ENCODE measurements at places on chromosomes 16 and 17.
A peak's percentile ranks its signal among the peaks of the same experiment; 100 is the strongest.

DNA sequence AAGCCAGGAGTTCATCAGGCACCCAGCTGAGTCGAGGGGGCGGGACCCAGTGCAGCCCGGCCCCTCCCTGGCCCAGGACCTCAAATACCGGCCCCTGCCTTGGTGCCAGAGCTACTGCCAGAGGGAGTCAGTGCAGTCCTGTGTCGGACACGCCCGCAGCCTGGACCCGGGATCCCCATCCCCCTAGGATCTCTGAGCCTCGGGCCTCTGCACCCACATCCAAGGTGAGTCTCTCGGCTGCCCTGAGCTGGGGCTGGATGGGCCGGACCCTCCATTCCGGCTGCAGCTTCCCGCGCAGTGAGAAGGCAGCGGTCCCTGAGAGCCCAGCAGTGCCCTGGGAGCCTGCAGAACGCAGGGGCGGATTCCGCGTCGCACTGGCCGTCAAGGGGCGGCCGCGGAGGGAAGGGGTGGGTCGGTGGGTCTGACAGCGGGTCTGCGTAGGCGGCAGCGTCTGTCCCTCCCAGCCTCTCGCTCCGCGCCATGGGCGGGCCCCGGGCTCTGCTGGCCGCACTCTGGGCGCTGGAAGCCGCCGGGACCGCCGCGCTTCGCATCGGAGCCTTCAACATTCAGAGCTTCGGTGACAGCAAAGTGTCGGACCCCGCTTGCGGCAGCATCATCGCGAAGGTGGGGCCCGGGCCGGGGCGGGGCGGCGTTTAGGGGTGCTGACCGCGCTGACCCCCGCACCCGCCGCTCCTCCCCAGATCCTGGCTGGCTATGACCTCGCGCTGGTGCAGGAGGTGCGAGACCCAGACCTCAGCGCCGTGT, at the start of gene DNASE1L2:
Gene DNASE1L2 (plus strand): TSS at position 108 of the 765 bp plus-strand sequence. CDS start 373 bp downstream, at position 481.
- DNase-seq, result no peak

DNA sequence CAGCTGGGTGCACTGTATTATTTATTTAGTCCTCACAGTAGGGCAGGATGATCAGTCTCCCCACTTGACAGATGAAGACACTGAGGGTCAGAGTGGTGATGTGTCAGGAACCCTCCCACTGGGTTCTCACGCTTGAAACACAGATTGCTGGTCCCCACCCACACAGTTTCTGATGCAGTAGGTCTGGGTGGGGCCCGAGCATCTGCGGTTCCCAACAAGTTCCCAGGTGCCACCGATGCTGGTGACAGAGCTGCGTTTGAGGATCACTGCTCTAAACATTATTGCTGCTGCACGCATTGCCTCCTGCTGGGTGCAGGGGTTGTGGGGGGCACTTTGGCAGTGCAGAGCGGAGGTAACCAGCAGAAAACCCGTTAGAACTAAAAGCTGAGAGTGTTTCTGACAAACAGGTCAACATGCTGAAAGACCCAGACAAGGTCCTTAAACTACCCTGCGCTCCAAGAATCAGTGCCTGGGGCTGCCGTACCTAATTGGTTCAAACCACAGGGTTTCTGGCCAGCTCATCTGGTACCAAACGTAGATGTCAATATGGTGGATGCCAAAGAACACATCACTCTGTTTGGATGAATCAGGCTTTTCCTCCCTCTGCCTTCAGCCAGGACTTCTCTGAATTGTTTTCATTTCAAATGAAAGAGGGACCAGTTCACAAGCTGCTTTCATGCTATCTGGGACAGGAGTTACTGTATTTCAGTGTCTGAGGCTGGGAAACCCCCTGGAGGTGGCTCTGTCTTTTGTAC, 76.0 kb downstream of the ABCC1 start:
- DNase-seq, result no peak

DNA sequence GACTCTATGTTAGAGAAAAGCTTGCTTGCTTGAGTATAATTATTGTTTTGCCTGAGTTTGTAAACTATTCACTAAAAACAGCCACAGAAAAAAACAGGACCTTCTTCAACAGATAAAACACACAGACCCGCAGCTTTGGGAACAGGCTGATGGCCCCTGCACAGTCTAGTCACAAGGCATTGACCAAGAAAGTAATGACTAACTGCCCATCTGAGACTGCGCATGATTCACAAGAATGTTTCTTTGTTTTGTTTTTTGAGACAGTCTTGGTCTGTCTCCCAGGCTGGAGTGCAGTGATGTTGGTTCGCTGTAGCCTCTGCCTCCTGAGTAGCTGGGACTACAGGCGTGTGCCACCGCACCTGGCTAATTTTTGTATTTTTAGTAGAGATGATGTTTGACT, 2.8 kb upstream of the ZKSCAN2 start:
- DNase-seq, result no peak

GRCh38 chr17:74314877-74315276, 11.1 kb upstream of the KIF19 start:
- no peak for DNase-seq

DNA sequence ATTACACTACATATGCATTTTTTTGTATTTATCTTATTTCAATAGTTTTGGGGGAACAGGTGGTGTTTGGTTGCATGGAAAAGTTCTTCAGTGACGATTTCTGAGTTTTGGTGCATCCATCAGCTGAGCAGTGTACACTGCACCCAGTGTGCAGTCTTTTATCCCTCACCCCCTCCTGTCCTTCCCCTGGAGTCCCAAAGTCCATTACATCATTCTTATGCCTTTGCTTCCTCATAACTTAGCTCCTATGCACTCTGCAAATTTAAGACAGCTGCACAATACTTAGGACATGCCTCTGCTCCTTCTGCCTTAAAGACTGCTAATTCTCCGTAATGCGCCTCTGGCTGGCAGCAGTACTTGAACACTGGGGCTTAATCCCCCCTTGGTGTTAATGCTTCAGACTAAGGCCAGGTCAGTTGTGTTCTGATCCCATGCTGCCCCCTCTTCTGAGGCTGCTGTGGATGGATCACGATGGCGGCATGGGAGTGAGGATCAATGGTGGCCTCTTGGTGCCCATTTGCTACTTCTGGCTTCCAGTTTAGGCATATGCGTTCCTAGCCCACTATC, 146.2 kb downstream of the PARN start:
- DNase-seq, result no peak

- no peak for DNase-seq
Measured at GRCh38 chr17:31596382-31597323, 205.2 kb downstream of the RAB11FIP4 start.

DNA sequence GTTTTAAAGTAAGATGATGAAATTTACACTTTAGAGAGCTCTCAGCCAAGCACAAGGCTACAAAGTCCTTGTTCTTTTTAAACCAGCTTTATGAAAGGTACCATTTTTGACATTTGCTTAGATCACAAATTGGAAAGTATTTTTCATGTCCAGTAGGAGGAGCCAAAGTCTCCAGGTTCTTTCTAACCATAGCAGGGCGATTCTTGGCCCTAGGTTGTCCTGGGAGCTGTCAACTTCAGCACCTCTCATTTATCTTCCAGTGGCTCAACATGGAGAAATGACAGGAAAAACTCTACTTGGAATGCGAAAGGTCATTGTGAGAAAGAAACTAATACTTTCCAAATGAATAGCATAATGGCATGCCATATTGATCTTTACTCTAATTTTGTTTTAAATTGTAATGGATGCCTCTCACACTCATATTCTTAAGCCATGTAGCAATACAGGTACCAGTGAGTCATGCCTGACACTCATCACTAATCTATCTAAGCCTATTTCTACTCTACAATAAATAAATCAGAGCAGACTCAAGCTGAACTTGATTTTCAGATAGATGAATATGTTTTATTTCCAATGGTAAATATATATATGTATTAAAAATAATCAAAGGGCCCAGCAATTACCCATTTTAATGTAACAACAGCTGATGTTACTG, 919.1 kb upstream of the EEF2KMT start:
- DNase-seq, result no peak

DNA sequence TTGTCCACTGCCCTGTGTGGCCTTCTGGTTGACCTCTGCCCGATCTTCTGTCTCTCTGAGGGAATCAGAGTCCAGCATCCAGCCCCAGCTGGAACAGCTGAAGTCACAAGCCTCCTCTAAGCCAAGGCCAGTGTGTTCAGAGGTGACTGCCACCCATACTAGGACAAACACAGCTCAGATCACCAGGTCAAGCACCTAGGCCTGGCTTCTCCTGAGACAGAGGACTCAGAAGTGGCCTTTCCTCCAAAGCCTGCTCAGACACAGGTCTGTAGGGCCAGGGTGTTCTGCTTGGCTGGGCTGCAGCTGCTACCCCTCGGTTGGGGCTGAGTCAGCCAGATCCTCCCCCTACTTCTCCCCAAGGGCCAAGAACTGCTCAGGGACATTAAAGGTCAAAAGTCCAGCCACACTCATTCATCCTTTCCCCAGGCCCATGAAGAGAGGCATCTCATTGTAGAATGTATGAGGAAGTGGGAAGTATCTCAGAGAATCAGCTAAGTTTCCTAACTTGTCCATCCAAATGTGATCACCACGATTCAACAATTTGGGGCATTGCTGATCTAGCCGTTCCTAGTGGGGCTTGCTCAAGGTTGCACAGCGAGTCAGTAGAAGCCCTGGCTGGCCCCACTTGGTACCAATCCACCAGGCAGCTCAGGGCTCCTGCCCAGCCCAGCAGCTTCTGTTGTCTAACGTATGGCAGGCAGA, 7.6 kb downstream of the SLC46A1 start:
- no peak for DNase-seq

GRCh38 chr17:5687646-5688045, 103.3 kb upstream of the NLRP1 start:
- no peak for DNase-seq

- peak; percentile 78 for DNase-seq
Measured at GRCh38 chr16:89658221-89658879, 714 bp downstream of the SPATA33 start.

- DNase-seq, result no peak
Measured at GRCh38 chr16:64094181-64094965, 1027.5 kb downstream of the CDH11 start.

DNA sequence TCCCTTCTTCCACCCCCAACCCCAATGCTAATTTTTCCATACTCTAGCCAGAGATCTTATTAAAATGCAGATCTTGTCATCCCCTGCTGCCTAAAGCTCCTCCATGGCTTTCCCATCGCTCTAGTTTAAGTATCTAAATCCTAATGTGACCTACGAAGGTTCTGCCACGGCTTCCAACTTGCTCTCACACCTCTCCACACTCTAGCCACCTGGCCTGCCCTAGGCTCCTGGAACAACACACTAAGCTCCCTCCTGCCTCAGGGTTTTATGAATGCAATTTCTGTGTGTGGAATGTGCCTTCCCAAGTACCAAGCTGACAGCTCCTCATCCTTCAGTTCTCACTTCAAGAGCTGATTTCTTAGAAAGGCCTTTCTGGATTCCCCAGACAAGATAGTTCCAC, 16.6 kb downstream of the NXPH3 start:
- DNase-seq, result no peak

DNA sequence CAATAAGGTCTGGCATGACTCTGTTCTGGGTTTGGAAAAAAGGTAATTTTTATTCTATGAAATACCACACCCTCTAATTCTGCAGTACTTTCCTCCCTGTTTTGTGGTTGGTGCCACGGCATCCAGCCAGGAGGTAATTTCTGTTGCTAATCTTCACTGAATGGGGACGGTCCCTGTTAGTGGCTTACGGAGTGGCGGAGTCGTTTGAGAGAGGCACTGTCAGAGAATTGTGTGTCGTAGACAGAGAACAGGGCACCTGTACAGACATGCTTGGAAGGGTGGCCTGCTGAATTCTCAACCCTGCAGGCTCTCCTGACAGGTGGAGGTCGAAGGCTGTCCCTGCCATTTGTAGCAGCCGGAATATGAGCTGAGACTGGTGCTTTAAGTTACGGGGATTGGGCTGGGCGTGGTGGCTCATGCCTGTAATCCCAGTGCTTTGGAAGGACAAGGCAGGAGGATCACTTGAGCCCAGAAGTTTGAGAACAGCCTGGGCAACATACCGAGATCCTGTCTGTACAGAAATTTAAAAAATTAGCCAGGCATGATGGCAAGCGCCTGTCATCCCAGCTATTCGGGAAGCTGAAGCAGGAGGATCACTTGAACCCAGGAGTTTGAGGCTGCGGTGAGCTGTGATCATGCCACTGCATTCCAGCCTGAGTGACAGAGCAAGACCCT, 33.2 kb downstream of the EEF2K start:
- no peak for DNase-seq

GRCh38 chr17:7840441-7840840, 6.4 kb downstream of the KDM6B start:
- no peak for DNase-seq

- no peak for DNase-seq
Measured at GRCh38 chr17:73589363-73589980, 54.8 kb downstream of the SDK2 start.

GRCh38 chr17:51629232-51629631, 368.9 kb downstream of the UTP18 start:
- DNase-seq, result no peak

GRCh38 chr17:65584604-65585521, 23.4 kb upstream of the AXIN2 start:
- DNase-seq, result peak; percentile 11

DNA sequence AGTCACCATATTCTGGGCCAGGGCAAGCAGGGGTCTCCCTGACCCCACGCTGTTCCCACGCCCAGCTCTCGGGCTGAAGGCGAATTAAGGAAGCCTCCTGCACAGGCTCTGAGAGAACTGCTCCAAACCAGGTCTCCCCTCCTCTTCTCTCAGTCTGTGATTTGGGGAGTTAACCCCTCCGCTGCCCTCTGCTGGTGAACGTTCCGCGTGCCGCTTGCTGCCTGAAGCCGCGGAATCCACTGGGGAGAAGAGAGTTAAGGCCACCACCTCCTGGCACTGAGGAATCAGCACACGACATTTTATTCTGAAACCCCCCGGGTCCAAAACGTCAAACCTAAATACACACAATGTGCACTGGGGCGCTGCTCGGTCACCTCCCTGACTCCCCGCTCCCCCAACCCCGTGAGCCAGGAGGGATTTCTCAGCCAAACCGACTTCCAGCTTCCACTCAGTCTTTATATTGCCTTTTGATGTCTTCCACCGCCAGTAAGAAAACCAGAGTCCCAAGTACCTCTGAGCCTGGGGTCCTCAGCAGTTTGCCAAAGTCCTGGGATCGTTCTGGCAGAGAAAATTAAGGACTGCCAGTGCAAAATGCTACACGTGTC, 54.4 kb upstream of the RCVRN start:
- DNase-seq, result peak; percentile 58

GRCh38 chr16:13921328-13921727, 1.4 kb downstream of the ERCC4 start:
- DNase-seq, result no peak

GRCh38 chr17:82400830-82401229, 17.3 kb upstream of the HEXD start:
- DNase-seq, result no peak

DNA sequence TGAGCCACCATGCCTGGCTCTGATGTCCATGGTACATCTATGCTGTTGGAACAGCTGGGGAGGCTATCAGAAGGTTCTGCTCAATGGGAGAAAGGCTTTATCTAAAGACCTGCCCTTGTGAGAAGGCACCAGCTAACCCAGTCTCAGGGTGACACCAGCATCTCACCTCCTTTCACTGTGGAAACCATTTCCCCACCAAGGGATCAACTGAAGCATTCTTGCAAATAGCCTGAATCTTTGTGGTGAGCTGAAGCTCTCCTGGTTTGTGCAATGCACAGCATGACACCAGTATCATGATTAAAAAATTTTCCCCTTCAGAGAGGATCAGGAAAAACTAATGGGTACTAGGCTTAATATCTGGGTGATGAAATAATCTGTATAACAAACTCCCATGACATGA, 5.1 kb downstream of the CCL18 start:
- no peak for DNase-seq

- no peak for DNase-seq
Measured at GRCh38 chr16:54285414-54286089, 1.0 kb downstream of the IRX3 start.

Measured in posterior cingulate gyrus (tissue), 11 donors.